Chondrocyte (in vitro differentiated cells): ENCODE measurements at places on chromosomes 12 and 14. TPM values are rescaled to one million over a fixed set of nuclear protein-coding genes. Genes with fewer than 3 reads are reported as not detected.

GRCh38 chr14:105142651-105143450 lies 25.7 kb downstream of the JAG2 start:
- no peak overlapping the region for H3K4me3 ChIP-seq
- H3K4me1 ChIP-seq, result no peaks in the 10 kb centered on the region
- peak; percentile 93 for DNase-seq
- no peaks in the 10 kb centered on the region for H3K27me3 ChIP-seq
- H3K27ac ChIP-seq, result no peak overlapping the region

GRCh38 chr12:89539426-89540223 lies 13.8 kb upstream of the POC1B start:
- peaks cover 2% of the 10 kb centered on the region for H3K36me3 ChIP-seq
- no peak overlapping the region for H3K27ac ChIP-seq
- DNase-seq, result no peak
- peaks cover 22% of the 10 kb centered on the region for H3K4me1 ChIP-seq
- no peak overlapping the region for H3K4me3 ChIP-seq

DNA sequence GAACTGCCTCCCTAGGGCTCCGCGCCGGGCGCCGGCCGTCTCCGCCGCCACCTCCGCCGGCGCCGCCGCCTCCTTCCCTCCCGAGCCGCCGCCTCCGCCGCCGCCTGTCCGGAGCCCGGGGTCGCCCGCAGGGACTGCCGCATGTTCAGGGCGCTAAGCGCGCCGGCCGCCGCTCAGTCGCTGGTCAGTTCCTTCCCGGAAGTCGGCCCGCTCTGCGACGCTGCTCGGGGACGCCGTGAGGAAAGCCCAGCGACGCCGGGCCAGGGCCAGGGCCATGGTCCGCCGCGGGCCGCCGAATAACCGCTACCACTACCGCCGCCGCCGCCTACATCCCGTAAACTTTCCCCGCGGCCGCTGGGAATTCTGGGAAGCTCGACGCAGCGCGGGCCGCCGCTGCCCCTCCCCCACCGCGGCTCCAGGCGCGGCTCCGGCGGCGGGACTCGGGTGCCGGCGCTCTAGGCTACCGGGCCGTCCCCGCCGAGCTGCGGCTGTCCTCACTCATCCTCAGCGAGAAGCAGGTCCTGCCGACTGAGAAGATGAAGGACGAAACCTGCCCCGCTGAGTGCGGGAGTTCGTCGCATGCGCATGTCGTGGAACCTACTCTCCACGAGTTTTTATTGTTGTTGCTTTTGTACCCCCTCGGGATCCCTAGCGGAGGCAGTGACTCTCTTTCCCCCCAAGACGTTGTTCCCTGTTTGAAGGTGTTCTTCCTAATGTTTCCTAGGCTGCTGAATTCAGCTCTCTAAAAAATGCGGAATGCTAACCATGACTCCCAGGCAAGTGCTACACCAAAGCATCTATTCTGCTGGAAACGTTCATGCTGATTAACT lies at the start of gene SAV1:
Gene SAV1 (minus strand): TSS at position 311 of the 830 bp plus-strand sequence. CDS start 339 bp downstream, outside the sequence.
- no peak within 1 kb of the TSS for H3K27ac ChIP-seq
- no peak within 1 kb of the TSS for H3K4me3 ChIP-seq
- DNase-seq, result no peak
- H3K4me1 ChIP-seq, result peaks cover 23% of the 10 kb centered on the region
- peaks cover 12% of the 10 kb centered on the region for H3K36me3 ChIP-seq
- no peaks in the 10 kb centered on the region for H3K27me3 ChIP-seq

Gene CEP170B
- 31.7 to 39.6 TPM (median 39.2 TPM) in 3 replicates for total RNA-seq

Gene CLEC2B
- not detected in 3 replicates for total RNA-seq

DNA sequence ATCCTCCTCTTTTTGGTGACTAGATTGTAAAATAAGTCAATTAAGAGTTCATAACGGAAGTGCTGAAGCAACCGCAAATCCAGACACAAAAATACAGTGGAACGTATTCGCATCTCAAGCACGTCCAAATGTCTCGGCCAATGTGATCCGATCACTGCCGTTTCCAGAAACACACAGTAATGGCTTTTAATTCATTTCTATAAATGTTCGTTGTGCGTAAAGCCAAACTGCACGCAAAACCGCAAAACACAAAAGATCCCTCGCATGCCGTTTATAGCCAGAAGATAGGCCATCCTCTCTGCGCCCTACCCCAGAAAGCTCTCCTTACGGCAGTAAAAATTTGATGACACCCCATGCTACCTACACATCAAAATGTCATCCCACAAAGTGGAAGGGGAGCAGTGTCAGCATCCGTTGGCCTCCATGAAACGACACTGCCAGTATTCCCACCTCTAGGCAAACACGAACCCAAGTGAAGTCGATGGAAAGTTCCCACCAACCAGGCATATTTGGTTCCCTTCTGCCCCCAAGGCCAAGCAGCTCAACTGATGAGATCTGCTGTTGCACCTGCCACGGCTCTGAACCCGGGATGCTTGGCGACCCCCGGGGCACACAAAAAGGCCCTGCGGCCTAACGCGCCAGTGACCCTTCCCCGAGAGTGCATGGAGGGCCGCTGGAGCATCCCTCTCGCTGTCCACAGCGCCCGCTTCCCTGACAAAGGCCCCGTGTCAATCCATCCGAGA lies 1.4 kb downstream of the HECTD4 start:
- H3K4me1 ChIP-seq, result peaks cover 27% of the 10 kb centered on the region
- no peaks in the 10 kb centered on the region for H3K27me3 ChIP-seq
- H3K36me3 ChIP-seq, result no peaks in the 10 kb centered on the region
- H3K4me3 ChIP-seq, result peak overlapping the region; percentile 87
- DNase-seq, result no peak
- peak overlapping the region; percentile 92 for H3K27ac ChIP-seq
